ENCODE measurements at places on chromosomes 6 and 20.

DNA sequence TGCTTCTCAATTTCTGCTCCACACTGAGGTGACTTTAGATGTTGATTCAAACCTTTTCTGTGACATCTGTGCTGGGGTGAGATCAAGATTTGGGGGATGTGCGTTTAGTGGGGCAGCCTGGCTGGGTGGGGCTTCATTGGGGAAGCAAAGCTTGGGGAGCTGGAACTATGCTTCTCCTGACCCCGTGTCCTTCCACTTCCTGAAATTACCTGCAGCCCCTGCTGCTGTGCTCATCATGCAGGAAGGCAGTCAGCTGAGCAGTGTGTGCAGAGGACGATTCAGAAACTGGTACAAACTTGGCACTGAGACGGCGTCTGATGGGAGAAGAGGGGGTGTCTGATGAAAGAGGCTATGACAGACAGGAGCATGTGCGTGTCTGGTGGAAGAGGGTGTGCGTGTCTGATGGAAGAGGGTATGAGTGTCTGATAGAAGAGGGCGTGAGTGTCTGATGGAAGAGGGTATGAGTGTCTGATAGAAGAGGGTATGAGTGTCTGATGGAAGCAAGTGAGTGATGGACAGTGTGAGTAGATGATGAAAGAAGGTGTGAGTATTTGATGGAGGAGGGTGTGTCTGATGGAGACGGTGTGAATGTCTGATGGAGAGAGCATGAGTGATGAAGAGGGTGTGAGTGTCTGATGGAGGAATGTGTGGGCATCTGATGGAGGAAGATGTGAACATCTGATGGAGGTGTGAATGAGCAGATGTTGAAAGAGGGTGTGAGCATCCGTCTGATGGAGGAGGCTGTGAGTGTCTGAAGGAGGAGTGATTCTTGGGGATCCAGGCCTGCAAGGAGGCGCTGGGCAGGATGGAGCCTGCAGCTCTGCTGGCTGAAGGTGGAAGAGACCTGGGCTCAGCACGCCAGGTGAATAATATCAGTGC is 103.4 kb downstream of the SYCP2 start:
- DNase-seq, result no peak

GRCh38 chr20:20161611-20162010 is 109.3 kb downstream of the CFAP61 start:
- no peak for DNase-seq

- no peak for DNase-seq
These were observed 308.2 kb downstream of the EYA4 start for GRCh38 chr6:133549371-133549801.

GRCh38 chr20:48284837-48285236 is 499.6 kb upstream of the SULF2 start:
- DNase-seq, result no peak

DNA sequence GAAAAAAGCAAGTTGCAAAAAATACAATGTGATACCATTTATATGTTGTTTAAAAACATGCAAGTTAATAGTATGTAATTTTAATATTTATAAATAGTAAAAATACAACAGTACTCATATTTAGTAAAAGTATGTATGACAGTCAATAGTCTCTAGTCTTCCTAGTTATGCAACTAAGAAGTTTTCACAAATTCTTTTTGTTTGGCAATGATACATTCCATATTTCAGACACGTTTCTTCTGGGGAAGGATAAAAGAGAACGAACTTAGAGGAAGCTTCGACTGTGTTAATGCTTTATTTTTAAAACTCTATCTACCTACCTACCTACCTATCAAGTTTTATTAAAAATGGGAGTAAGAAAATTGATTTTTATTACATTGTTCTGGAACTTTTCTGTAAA is 77.7 kb downstream of the UBE3D start:
- no peak for DNase-seq

- DNase-seq, result no peak
These were observed 53.8 kb downstream of the ABHD12 start for GRCh38 chr20:25336561-25337422.
